Stimulated activated CD4-positive, alpha-beta T cell treated with anti-CD3 and anti-CD28 coated beads, Interleukin-2, amount 100 ng/mL, for 4 hours (primary cell): ENCODE measurements at places on chromosomes 16 and 17.

DNA sequence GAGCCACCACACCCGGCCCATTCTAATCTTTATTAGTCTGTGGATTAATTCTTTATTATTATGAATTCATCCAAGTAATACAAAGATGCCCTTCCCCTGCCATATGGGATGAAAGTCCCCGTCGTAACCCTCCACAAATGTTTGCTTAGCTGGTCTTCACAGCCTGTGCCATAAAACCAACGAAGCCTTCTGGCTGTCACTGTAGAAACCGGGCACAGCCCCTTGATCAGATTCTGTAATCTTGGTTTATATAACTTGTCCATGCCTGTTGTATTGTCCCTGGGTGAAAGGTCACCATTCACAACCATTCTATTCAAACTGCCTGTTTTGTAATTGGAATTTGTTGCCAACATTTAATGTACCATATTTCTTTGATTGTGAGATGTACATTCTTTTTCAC, 66.5 kb downstream of the ATP2C2 start:
- no peak for DNase-seq

DNA sequence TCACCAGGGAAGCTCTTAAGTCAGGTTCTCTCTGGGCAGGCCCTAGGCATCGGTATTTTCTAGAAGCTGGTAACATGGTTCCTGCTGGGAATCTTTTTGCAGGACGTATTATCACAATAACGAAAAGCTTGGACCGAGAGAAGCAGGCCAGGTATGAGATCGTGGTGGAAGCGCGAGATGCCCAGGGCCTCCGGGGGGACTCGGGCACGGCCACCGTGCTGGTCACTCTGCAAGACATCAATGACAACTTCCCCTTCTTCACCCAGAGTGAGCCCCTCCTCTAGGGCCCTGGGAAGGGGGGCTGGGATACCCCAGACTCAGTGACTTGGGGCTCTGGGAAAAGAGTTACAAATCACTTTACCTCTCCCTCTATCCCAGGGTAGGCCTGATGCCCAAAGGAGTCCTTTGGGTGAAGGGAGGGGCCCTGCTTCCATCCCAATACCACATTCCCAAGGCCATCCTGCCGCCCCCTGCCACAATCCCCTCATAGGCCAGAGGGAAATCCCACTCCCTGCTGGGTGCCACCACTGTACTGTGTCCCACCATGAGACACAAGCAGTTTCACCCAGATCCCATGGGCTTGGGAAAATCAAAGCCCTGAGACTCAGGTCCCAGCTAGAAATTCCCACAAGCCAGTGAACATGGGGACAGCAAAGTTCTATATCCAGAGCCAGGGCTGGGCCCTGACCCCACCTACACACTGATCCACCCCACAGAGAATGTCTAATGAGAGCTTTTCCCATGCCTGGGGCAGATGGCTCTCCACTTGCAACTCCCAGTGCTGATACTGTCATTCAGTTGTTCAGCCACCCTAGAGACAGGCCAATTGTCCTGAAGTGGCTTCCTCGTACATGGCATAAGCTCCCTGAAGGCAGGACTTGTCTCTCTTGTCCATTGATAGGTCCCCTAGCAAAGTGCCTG, 23.0 kb downstream of the CDH5 start:
- no peak for DNase-seq

- DNase-seq: no peak
These were observed 23.6 kb downstream of the BAHCC1 start for GRCh38 chr17:81418710-81419318.

GRCh38 chr17:5499476-5500231, 13.3 kb downstream of the MIS12 start:
- no peak for DNase-seq

- DNase-seq: no peak
These were observed 9.2 kb downstream of the UBALD2 start for GRCh38 chr17:76274112-76274956.

DNA sequence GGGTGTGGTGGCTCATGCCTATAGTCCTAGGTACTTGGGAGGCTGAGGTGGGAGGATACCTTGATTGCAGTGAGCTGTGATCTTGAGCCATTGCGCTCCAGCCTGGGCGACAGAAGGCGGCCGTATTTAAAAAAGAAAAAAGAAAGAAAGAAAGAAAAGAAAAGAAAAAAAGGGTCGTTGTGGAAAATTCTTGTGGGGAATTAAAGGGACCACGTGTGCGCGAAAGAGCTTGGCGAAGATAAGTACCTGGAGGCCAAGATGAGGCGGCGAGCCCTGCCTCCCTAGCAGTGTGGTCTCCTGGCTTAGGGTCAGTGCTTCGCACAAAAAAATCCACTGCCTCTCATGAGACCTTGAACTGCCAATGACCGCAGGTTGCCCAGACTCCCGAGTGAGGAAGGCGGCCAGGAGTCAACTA, 728 bp upstream of the NMT1 start:
- no peak for DNase-seq

- no peak for DNase-seq
These were observed 57.3 kb downstream of the NDE1 start for GRCh38 chr16:15707332-15707731.

DNA sequence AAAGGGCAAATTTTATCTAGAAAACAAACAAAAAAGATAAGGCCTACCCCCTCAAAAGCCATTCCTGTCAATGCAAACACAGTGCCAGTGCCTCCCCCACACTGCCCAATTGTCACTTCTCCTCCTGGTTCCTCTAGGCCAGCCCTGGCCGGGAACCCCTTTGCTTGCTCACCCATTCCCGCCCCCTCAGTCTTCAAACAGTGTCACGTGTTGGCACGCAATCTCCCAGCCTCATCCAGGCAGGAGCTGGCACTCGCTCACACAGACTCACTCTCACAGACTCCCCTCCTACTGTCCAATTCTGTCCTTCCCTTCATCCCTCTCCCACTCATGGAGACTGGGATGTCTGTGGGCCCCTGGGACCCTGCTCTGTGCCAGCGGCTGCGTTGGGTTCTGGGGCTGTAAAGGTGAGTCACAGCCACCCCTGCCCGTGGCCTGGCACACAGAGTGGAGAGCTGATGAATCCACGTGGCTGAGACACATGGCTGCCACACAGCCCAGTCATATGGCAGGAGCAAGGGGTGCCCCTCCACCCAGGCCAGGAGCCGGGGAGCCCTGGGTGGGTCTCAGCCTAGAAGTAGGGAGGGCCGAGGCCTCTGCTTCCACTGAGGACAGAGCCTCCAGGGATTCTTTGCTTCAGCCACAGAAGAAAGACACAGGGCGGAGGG, 54.8 kb downstream of the VAC14 start:
- DNase-seq: no peak
